ENCODE measurements at places on chromosomes 6 and 20.

- DNase-seq, result no peak
Observed at GRCh38 chr6:84597238-84597875, 167.0 kb downstream of the TBX18 start.

GRCh38 chr6:145008715-145009114, 723.6 kb downstream of the UTRN start:
- DNase-seq, result no peak

- DNase-seq, result no peak
Observed at GRCh38 chr6:72810571-72811280, 188.9 kb downstream of the KCNQ5 start.

DNA sequence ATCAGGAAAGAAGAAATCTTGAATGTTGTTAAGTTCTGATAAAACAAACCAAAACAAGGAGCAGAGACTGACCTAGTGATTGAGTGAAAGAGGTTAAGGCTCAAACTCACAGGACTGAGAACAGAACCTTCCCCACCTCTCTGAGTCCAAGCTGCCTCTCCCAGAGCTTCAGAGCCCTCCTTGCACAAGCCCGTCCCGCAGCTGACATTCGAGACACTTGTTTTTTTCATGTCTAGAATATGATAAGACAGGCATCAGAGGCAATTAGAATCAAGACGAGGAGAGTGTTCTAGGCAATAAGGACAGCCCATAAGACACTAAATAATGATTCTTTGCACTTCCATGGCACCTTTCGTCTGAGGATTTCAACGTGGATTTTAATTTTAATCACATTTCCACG, 140.6 kb downstream of the PXDC1 start:
- no peak for DNase-seq

DNA sequence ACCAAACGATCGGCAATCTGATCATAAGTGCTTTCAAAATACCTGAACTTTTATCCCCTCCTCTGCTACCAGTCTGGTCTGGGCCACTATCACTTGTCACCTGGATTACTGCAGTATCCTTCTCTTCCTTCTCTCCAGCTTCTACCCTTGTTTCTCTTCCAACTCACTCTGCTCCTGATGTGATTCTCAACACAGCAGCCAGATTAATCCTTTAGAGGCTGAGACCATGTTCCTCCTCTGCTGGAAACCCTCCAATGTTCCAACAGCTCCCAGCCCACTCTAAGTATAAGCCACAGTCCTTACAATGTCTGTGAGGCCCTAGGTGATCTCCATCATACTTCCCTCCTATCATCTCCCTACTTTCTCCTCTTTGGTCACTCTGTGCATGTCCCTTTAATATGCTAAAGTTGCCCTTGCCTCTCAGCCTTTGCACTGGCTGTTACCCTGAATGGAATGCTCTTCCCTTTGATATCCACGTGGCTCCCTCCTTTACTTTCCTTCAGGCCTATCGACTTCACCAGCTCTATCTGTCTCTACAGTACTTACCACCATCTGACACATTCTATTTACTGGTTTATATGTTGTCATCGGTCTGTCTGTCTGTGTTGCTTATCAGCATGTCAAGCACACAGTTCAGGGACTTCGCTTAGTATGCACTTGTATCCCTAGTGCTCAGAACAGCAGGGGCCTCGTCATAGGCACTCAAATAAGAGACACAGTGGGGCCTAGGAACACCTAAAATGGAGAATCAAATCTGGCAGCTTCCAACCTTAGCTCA, 35.0 kb upstream of the RNF24 start:
- DNase-seq, result no peak

- DNase-seq, result no peak
Observed at GRCh38 chr6:51675922-51676275, 411.5 kb downstream of the PKHD1 start.

- no peak for DNase-seq
Observed at GRCh38 chr20:12410783-12411182, 493.1 kb downstream of the BTBD3 start.

GRCh38 chr6:148258868-148259267, 83.8 kb upstream of the SASH1 start:
- DNase-seq, result no peak

GRCh38 chr20:10376270-10377075, 57.5 kb downstream of the MKKS start:
- no peak for DNase-seq

DNA sequence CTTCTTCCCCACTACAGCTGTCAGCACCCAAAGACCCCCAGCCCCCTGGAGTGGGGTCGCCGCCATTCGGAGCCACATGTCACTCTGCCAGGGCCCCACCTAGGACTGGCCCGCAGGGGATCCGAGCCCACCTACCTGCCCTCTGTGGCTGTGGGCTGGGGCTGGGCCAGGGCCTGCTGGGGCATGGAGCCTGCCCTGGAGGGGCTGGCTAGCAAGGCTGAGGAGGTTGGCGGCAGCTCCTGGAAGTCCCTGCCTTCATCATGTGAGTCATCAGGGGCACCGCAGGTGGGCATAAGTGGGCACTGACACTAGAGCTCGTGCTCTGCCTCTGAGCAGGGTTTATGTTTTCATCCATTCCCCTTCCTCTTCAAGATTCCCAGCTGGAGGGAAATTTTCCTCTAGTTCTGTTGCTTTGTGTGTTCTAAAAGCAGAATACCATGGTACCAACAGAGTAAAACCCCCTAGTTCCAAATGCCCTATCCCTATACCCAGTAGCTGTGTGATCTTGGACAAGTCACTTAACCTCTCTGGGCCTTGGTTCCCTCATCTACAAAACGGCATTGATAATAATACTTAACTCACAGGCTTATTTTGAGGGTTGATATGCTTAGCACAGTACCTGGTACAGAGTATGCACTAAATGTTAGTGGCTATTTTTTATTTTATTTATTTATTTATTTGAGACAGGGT, 8.7 kb upstream of the FANCE start:
- no peak for DNase-seq

GRCh38 chr20:38125157-38126056, 39.7 kb downstream of the TGM2 start:
- DNase-seq, result no peak

GRCh38 chr6:2848851-2849250, 7.2 kb upstream of the SERPINB1 start:
- peak; percentile 87 for DNase-seq

GRCh38 chr6:28081486-28081751, 1.1 kb downstream of the ZNF165 start:
- peak; percentile 20 for DNase-seq

- no peak for DNase-seq
Observed at GRCh38 chr6:55696501-55696900, 117.5 kb upstream of the HMGCLL1 start.

- DNase-seq, result no peak
Observed at GRCh38 chr6:10302566-10303235, 112.2 kb downstream of the TFAP2A start.

- DNase-seq, result no peak
Observed at GRCh38 chr6:89661559-89661958, 23.0 kb upstream of the LYRM2 start.

DNA sequence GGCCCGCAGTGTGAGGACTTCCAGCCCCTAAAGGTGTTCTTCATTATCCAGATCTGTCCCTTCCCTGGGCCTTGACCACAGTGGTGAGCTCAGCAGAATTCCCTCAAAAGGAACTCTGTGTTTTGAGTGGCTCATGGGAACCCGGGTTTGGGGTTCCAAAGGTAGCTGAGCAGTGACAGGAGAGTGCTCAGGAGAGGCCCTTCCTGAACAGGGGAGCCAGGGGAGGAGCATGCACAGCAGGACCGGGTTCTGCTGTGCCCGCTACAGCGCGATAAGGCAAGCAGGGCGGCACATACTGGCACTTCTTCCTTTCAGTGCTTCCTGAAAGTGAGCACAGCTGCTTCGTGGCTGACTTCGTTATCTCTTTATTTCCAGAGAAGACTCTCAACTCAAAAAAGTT, 88.3 kb downstream of the SSR1 start:
- DNase-seq, result no peak

GRCh38 chr6:48080227-48081009, 30.6 kb downstream of the PTCHD4 start:
- DNase-seq, result no peak

GRCh38 chr6:72975352-72975752, 249.9 kb downstream of the KHDC1L start:
- no peak for DNase-seq

- DNase-seq, result no peak
Observed at GRCh38 chr6:100568255-100568654, 103.5 kb upstream of the SIM1 start.
